Aortic smooth muscle cell (primary cell): ENCODE measurements at places on chromosomes 16 and 17. TPM values are rescaled to one million over a fixed set of nuclear protein-coding genes. Genes with fewer than 3 reads are reported as not detected.

Gene NHLRC4
- 1.7 and 2.6 TPM in 2 replicates for total RNA-seq

Gene HOXB9
- total RNA-seq: not detected in 2 replicates

Gene ACSM2A
- total RNA-seq: not detected in 2 replicates

Gene LYRM1
- total RNA-seq: 36.5 and 42.0 TPM in 2 replicates

Gene LITAFD
- total RNA-seq: not detected in 2 replicates

Gene RHBDL3
- 0.06 and 0.13 TPM in 2 replicates for total RNA-seq

Gene TBC1D3H
- total RNA-seq: not detected in 2 replicates

Gene SPHK1
- 32.3 and 43.1 TPM in 2 replicates for total RNA-seq

Gene SP6
- 0.12 and 0.13 TPM in 2 replicates for total RNA-seq

Gene FCSK
- total RNA-seq: 9.0 and 9.2 TPM in 2 replicates

Gene EXOC3L1
- 0.25 and 0.66 TPM in 2 replicates for total RNA-seq

Gene NHERF2
- 98.1 and 182 TPM in 2 replicates for total RNA-seq

Gene APOH
- total RNA-seq: not detected in 2 replicates

Gene RHBDF2
- 3.3 and 3.4 TPM in 2 replicates for total RNA-seq

Gene RNF222
- not detected in 2 replicates for total RNA-seq

Gene PLLP
- total RNA-seq: 0.31 TPM in 1 of 2 replicates, not detected in the other

Gene TP53TG3B
- not detected in 2 replicates for total RNA-seq

Gene MTSS2
- 12.0 and 20.0 TPM in 2 replicates for total RNA-seq

Gene TMC7
- 0.87 and 1.1 TPM in 2 replicates for total RNA-seq
